ENCODE measurements at places on chromosomes 2 and 18.

- no peak for DNase-seq
Measured at GRCh38 chr18:46276748-46277147, 172.6 kb downstream of the HAUS1 start.

- DNase-seq = no peak
Measured at GRCh38 chr2:1599301-1600085, 144.8 kb downstream of the PXDN start.

- DNase-seq = no peak
Measured at GRCh38 chr2:163455815-163456214, 280.0 kb downstream of the FIGN start.

DNA sequence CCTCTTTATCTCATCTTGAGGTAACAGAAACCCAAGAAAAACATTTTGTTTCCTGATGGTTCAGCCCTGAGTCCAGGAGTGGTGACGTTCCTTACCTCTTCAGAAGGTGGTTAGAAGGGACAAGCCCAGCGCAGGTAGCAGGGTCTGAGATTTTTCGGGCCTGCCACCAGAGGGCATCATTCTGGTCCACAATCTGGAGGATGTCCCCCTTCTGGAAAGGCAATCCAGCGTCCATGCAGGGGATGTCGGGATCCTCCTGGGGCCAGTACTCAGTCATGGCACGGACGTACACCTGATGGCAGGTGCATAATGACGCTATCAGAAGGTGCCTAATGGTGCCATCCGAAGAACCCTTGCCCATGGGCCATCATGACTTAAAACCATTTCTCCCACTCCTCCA lies 17.7 kb downstream of the MPP4 start:
- peak; percentile 12 for DNase-seq

DNA sequence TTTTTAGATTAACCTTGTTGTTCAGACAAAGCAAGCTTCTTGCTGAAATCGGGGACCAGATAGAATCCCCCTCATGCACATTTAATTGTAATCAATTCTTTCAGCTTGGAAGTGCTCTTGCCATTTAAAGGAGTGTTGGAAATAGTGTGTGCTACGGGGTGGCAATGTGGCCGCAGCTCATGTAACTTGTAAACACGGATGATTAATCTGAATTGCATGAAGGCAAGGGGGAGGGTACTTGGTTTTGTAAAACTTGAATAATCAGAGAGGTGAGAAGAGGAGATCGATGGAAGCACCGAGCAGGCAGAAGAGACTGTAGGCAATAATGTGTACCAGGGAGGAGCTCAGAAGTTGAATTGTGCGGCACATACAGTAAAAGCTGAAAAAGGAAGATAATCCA lies 273.5 kb downstream of the PTGR3 start:
- no peak for DNase-seq

Data from SK-N-DZ (cell line).